GM12864 (cell line): ENCODE measurements at places on chromosomes 1 and 21.

DNA sequence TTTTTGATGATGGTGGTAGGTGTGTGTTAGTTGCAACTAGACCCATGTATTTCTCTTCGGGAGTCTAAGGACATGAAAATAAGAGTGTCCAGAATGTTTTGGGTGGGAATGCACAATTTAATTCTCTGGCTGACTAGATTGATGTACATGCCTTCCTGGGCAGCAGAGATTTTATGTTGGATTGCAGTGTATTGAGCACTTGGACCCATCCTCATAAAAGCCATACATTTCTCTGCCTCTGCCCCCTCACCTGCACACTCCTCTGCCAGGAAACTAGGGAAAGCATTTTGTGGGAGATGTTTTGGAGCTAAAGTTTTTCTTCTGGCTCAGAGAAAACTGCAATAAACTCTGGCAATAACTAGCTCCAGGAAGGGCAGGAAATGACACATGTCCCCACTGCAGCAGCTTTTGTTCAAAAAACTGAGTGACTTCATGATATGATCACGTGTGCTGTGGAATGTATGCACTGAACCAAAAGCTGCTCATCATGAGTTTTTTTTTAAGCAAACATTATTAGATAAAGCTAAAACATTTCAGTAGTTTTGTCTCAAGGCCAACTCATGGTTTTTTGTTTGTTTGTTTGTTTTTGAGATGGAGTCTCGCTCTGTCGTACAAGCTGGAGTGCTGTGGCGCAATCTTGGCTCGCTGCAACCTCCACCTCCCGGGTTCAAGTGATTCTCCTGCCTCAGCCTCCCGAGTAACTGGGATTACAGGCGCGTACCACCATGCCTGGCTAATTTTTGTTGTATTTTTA is 17.6 kb downstream of the RIT1 start:
- no peak for DNase-seq

- DNase-seq: no peak
Observed at GRCh38 chr1:46334030-46334384, 6.6 kb upstream of the NSUN4 start.

DNA sequence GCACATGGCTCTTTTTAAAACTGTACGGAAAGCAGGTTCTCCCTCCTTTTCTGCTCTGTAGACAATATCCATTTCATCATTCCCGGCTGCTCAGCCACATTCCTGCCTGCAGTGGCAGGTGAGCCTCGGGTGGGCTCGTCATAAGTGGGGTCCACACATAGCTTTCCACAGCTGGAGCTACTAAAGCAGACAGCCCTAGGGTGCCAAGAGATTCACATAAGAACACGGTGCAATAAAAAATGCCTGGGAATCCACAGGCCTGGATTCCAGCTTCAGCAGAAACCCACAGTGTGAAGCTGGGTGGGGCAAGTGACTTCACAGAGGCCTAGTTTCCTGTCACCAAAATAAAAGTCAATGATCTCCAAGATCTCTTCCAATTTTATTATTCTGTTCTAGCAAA is 96.4 kb downstream of the MIS18A start:
- no peak for DNase-seq

DNA sequence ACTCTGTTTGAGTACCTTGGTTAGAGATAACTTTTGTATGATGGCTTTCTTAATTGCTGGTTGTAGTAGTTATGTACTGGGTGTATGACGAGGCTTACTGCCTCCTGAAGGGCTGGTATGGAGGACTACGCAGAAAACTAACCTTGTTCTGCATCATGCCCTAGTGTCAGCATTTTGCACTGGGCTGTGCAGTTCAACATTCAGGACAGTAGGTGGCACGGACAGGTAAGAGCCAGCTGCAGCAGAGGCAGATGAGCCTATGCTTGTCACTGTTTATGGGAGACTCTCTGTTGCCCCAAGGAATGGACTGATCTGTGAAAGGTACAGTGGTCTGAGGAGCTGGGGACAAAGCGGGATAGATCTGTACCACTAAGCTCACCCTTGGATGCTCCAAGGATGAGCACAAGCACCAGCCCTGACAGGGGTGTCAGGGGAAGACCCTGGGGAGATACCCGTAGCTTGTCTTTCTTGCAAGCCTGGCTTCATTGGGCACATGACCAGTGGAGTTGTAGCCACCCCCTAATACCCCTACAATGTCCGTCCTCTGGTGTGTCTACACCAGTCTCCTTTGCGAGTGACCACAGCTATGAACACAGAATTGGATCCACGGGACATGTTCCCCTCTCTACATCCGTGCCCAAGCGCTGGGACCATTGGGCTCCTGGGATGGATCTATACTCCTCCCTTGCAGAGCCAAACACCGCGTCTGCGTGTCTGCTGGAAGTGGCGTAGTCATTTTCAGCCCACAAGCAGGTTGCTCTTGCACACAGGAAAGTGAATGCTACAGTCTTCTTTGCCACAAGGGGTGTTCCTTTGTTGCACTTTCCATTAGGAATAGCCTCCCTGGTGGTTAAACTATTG is 51.1 kb upstream of the CFHR3 start:
- DNase-seq: peak; percentile 15

GRCh38 chr1:53372501-53372951 is 44.7 kb upstream of the LRP8 start:
- no peak for DNase-seq

- DNase-seq: no peak
Observed at GRCh38 chr1:234262007-234262753, 111.1 kb upstream of the COA6 start.

GRCh38 chr1:161727256-161727924 is 6.0 kb downstream of the FCRLB start:
- no peak for DNase-seq

- no peak for DNase-seq
Observed at GRCh38 chr1:153770797-153771196, 4.4 kb upstream of the SLC27A3 start.

- no peak for DNase-seq
Observed at GRCh38 chr1:118928739-118929554, 59.2 kb downstream of the TBX15 start.

- DNase-seq: no peak
Observed at GRCh38 chr1:222632749-222633148, 14.9 kb downstream of the MIA3 start.

DNA sequence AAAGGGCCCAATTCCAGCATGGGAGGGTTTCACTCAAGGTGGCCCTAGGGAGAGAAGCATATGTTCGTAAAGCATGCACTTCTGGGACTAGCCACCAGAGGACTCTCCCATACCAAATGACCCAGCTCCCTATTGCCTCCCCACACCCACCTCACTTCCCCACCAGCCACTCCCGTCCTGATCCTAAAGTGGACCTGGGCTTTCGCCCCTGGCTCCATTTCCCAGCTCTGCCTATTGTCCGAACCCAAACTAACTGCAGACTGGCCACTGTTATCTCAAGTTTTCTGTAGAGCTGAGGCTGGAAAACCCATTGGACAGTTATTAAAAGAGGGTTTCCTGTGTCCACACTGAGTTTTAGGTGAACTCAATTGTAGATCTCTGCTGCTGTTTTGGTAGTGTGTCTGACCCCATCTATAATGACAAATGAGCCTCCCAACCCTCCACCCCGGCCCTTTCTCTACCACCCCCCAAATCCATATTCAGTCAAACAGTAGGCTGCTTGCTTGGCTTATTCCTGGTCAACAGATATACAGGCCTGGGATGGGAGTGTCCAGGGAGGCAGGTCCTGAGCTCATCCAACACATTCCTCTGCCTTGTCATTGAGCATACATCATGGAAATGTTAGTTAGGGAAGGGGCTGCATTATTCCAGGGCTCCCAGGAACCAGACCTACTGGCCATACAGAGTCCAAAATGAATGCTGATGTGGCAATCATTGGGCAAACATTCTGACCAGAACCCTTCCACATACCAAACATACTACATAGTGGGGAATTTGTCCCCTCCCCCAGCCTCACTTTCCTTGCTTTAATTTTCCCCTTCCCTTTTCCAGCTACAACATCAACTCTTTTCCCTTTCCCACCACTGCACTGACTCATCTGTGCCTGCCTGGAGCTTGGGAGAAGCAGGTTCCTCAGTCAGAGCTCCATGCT is 59.2 kb downstream of the ABCA4 start:
- DNase-seq: no peak

DNA sequence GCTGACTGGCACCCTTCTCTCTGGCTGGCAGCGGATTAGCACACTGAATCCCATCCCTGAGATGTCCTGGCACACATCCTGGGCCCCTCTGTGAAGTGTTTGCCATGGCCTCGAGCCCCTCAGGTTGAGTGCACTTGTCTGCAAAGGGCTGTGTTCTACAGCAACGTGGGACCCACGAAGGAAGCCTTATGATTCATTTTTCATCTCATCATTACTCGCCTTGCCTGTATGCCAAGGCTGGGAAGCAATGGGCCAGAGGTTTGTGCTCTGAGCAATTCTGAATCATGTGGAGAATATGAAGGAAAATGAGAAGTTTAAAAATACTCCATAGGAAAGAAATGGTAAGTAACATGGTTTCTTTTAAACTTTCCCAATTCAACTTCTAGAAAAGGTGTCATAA is 124.8 kb upstream of the LMO4 start:
- DNase-seq: no peak

DNA sequence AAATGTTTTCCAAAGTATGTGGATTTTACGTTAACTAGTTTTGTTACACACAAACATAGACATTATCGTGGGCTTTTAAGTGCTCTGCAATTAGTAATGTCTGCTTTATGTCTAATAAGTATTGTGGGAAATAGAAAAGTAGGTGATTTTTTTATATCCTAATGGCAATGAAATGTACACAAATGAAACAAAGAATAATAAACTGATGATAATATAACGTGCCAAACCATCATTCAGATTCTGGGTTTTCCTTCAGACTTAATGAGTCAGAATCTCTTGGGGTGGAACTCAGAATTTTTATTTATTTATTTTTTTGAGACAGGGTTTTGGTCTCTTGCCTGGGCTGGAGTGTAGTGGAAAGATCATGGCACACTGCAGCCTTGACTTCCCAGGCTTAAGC is 2.0 kb downstream of the TMEM183A start:
- DNase-seq: no peak

DNA sequence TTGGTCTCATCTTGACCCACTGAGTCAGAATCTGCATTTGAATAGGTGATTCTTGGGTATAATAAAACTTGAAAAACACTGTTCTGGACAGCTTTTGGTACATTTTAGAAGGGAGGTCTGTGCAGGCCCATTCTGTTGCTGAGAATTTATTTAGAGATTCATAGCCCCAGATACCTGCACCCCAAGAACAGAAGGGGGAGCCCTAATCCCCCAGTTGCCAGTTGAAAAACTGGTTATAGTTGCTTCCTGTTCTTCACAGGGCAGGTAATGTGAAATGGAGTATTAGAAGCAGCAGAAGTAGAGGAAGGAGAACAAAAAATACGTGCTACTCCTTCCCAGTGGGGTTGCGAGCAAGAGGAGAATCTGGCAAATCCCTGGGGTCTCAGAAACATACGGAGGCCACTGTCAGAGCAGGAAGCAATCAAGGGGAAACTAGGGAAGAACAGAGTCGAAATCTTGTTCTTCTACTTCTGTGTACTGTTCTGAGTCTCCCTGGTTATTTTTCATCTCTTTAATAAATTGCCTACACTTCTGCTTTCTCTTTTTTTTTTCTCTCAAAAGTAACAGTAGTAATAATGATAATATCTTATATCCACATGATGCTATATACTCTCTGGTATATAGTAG is 4.6 kb upstream of the CLCA2 start:
- DNase-seq: no peak

GRCh38 chr1:173393659-173394000 is 83.5 kb upstream of the PRDX6 start:
- DNase-seq: no peak

DNA sequence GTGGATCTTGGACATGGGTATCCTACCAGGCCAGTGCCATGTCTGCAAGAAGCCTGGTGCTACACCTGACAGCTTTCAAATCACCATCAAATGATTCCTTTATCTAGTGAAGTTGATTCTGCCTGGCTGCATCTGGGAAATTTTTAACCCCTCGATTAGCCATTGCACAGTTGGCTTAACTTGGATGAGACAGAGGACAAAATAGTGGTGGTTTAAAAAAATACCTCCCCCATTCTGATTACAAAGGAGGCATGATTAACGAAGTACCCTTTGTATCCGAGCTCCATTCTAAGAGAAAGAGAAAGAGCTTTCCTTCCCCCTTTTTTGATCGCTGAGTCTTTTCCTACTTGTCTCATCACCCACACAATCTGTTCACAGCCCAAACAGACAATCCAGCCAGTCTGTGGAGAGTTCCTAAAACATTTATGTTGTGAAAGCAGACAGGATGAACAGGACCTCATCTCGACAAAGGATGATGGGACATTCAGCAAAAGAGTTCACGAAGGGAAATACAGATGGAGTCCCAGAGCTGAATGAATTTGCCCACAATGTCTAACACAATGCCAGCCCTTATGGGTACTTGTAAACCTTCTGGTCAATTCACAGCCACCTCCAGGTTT is 20.5 kb downstream of the WLS start:
- DNase-seq: no peak

- DNase-seq: no peak
Observed at GRCh38 chr1:10604966-10605365, 130.2 kb downstream of the PEX14 start.

DNA sequence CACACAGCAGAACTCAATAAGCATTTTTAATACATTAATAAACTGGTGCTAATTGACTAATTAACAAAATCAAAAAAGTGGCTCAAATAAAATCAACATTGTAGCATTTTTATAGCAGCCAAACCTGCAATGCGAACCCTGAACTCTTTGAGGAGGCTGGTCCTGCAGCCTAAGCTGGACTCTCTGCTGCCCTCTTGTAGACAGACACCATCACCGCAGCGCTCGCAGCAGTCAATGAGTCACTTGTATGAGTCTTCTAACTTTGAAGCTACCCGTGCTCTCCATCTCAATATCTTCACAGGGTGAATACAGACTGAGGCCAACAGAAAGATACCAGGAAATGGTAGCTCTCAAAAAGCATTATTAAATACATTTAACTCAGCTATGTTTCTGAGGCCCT is 9.7 kb upstream of the KRTAP7-1 start:
- DNase-seq: no peak

GRCh38 chr1:226995365-226996332 is 55.6 kb downstream of the COQ8A start:
- peak; percentile 34 for DNase-seq

DNA sequence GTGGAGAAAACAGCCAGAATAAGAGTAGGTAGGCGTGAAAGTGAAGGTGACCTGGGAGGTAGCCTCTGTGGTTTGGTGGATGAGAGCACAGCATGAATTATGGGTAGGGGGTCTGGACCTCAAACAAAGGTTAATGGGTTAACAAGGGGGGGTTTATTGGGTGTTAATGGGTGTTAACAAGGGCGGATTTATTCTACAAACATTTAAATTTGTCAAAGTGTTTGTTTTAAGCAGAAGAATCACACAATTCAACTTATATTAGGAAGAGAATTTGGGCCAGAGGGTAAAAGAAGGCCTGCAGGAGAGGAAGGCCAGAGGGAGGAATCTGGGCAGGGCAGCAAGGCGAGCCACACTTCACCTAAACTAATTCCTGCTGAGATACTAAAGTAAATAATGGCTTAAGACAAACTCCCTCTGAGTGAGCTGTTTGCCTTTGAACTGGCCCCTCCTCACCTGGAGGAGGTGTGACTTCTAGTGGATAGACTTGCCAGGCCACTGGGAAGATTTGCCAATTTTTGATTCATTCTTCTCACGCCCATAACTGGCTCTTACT is 191.7 kb downstream of the GIPC2 start:
- DNase-seq: no peak

GRCh38 chr1:185284533-185285276 is 32.3 kb downstream of the IVNS1ABP start:
- no peak for DNase-seq
